ENCODE measurements at places on chromosomes 13 and 19. TPM values are rescaled to one million over a fixed set of nuclear protein-coding genes. Genes with fewer than 3 reads are reported as not detected.

DNA sequence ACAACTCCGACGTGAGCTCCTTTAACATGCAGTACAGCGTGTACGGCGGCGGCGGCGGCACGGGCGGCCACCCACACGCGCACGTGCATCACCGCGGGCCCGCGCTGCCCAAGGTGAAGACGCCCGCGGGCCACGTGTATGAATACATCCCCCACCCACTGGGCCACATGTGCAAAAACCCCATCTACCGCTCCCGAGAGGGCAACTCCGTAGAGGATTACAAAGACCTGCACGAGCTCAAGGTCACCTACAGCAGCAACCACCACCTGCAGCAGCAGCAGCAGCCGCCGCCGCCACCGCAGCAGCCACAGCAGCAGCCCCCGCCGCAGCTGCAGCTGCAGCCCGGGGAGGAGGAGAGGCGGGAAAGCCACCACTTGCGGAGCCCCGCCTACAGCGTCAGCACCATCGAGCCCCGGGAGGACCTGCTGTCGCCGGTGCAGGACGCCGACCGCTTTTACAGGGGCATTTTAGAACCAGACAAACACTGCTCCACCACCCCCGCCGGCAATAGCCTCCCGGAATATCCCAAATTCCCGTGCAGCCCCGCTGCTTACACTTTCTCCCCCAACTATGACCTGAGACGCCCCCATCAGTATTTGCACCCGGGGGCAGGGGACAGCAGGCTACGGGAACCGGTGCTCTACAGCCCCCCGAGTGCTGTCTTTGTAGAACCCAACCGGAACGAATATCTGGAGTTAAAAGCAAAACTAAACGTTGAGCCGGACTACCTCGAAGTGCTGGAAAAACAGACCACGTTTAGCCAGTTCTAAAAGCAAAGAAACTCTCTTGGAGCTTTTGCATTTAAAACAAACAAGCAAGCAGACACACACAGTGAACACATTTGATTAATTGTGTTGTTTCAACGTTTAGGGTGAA, 6.6 kb downstream of the SLITRK5 start:
- DNase-seq: peak; percentile 44

WDR87 gene
- total RNA-seq: not detected

DNA sequence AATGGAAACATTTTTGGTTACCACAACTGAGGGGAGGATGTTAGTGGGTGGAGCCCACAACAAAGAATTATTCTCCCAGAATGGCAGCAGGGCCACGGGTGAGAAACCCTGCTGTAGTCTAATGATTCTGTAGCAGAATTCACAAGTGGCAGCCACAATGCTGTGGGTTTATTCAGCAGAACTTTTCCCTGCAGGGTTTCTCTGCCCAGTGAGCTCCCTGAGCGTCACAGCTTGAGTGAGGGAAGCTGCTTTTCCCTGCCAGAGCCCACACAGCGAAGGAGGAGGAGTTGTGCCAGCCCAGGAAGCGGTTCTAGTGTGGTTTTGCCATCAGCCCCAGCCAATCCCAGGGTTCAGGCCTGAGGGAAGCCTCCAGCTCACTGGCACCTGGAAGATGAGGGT, 4.4 kb downstream of the ATP12A start:
- peak; percentile 35 for DNase-seq

DNA sequence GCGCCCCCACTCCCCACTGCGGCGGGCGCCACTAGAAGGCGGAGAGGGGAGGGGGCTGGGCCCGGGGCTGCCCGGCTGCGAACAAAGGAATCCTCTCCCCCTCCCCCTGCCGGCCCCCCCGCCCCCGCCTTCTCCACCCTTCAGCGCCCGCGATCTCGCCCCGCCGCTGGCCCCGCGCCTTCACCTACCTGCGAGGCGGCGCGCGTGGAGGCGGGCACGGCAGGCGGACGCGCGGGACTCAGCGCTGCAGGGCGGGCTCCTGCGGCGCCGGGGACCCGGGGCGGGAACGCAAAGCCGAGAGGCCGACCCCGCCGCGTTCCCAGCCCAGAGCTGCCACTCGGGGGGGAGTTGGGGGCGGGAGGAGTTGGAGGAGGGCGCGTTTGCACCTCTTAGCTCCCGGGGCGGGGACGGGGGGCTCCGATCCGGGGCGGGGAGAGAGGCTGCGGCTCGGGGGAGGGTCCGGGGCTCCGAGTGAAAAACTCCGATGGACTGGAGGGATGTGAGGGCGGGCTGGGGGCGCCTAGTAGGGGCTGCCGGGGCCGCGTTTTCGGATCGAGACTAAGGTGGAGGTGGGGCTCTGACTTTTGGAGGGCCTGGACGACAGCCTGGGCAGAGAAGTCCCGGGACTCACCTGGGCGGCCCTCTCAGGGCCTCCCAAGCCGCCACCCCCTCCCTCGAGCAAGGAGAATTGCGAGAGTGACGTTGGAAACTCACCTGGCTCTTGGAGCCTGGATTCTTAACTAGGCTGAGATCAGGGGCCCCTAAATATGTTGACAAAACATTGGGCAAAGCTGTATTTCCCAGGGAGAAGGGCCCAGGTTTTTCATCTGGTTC, at the start of gene FBN3:
FBN3 (minus strand) TSS at position 332 of the 834 bp plus-strand sequence. CDS start 2,112 bp downstream, outside the sequence.
- DNase-seq: no peak

URI1 gene
- total RNA-seq: 28.4 TPM

- no peak for DNase-seq
Observed at GRCh38 chr19:43354305-43354627, 780 bp downstream of the CD177 start.

KIR3DL1 gene
- total RNA-seq: not detected

- DNase-seq: peak; percentile 82
Observed at GRCh38 chr19:44747739-44748425, 626 bp upstream of the BCL3 start.

- DNase-seq: no peak
Observed at GRCh38 chr13:109021558-109021957, 392.1 kb downstream of the MYO16 start.

DNA sequence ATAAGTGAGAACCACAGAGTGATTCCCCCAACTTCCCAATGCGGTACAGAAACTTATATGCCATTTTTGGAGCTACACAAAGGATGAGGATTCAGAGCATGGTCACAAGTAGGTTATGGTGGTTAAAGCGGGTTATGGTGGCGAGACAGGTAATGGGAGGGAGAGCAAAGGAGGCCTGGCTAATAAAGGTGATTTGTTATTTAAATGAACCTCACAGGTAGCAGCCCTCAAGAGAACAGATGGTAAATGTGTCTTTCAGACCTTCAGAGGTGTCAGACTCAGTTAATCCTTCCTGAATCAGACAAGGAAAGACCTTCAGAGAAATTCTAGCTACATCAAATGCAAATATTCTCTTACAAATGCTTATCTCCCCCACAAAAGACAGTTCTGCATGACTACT, 1971.4 kb downstream of the OLFM4 start:
- DNase-seq: no peak

- no peak for DNase-seq
Observed at GRCh38 chr19:12527034-12527836, 24.0 kb downstream of the ZNF564 start.

GRCh38 chr19:11059511-11060358, 29.5 kb upstream of the LDLR start:
- no peak for DNase-seq

DNA sequence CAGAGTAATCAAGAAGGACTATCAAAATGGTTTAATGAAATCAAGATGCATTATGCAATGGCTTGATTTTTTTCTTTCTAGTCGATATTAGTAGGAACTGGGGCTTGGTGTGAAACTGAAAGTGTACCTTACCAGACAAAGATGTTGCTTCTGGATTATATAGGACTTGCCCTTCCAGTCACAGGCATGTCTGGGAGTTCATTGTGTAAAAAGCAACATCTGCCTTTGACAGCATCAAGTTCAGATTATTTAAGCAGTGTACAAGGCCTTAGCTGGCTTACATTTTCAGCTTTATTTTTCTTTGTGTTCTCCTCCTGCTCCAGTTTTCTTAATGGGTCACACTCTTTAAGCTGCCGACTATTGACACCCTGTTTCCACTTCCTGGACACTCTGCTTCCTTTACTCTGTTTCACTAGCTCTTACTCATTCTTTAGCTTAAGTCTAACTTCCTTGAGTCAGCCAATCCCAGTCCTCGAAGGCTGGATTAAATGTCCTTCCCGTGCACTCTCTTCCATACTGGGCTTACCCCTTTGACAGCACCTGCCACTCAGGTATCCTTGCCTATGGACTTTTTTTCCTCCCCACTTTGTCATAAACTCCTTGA, 29.4 kb upstream of the OLFM4 start:
- no peak for DNase-seq

DNA sequence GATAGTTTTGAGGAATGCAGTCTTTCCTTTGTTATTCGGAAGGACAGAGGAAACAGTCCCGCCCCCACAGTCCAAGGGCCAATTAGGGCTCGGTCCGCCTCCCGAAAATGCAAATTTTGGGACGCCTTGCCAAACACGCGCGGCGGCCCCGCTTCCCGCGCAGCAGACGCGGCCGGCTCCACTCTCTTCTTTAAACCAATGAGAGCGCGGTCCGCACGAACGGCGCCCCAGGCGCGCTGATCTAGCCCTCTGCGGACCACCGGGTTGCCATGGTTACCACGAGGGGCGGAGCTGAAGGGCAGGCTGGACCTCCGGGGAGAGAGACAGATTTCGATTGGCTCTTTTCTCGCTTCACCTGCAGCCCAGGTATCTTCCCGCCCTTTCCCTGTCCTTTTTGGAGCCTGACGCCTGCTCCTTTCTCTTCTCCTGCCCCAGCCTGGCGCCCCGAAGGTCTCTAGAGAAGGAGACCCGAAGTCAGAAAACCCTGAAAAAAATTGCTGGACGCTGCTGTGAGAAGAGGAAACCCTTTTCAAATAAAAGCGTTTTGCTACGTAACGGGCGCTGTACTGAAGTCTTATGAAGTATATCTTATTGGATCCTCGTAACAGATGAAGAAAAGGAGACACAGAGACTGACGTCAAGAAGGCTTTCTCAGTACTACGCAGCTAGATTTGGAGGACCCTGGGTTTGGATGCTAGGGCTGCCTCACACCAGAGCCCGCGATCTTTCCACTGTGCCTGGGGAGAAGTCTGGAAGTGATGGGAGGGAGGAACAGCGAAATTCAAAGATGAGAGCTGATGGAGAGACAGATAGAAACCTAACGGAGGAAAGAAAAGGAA, 2.0 kb downstream of the PTH2 start:
- peak; percentile 62 for DNase-seq

GRCh38 chr13:110162866-110163658, 143.9 kb downstream of the COL4A1 start:
- no peak for DNase-seq
